Omental fat pad (tissue), 4 donors: ENCODE measurements at places on chromosomes 7 and 10.

DNA sequence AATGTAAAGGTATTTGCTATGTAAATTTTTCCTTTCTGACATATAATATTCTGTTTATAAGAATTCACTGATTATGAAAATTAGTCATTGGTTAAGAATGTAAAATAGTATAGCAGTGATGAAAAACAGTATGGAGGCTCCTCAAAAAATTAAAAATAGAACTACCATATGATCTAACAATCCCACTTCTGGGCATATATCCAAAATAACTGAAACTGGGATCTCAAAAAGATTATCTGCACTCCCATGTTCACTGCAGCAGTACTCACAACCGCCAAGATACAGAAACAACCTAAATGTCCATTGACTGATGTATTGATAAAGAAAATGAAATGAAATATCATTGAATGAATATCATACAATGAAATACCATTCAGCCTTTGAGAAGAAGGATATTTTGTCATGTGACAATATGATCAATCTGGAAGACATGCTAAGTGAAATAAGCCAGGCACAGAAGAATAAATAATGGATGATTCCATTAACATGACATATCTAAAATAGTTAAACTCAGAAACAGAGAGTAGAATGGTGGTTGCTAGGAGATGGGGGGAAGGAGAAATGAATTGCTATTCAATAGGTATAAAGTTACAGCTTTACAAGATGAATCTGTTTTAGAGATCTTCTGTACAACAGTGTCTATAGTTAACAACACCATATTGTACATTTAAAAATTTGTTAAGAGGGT, 14.0 kb downstream of the C10orf88 start:
- DNase-seq = no peak

DNA sequence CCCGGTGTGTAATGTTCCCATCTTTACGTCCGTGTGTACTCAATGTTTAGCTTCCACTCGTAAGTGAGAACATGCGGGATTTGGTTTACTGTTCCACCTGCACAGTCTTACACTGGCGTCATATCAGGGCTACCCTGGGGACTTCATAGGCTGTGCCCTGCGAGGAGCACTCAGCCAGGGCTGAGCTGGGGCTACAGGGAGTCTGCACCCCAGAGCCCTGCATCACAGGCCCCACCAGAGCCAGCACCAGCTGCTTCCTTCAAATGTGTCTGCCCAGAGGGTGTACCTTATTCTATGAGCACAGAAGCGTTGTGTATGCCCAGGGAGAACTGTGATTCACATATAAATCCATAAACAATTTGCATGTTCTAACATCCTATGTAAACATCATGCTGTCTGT, 277.1 kb downstream of the TCERG1L start:
- DNase-seq = no peak

DNA sequence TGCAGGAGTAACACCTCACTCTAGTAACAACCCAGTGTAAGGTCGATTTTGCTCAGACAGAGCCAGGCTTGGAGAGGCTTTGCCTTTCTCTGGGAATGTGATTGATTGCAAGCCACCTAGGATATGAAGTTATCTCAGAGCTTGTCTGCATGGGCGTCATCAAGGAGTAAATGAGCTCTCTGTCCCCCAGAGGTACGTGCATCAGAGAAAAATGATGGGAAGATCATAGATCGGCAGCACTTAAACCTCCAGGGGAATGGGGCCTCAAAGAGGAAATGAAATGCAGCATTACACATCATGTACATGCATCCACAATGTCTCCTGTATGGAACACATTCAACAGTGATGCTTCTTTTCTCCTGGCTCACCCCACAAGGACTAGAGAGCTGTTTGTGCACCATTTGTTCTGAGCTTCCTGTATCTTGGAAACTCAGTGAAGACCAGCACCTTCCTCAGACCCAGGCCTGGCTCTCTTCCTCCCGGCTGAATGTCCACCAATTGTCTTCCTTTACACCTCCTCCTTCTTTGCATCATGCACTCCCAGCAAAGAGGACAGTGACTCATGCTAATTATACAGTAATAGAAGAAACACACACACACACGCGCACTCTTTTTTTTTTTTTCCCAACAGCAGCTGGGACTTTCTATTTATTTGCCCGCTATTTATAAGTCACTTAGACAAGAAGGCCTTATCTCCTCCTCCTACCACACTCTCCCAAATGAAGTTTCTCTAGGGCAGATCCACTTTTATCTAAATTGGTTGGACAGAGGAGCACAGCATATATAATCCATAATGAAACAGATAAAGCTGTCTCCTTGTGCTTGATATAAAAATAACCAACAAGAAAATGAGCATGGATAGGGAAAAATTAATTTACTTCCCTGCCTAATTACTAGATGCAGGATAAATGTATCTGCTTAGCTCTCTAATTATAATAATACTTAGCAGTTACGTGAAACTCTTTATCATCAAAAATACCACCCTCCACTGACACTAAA, 990.7 kb downstream of the CCSER2 start:
- no peak for DNase-seq

DNA sequence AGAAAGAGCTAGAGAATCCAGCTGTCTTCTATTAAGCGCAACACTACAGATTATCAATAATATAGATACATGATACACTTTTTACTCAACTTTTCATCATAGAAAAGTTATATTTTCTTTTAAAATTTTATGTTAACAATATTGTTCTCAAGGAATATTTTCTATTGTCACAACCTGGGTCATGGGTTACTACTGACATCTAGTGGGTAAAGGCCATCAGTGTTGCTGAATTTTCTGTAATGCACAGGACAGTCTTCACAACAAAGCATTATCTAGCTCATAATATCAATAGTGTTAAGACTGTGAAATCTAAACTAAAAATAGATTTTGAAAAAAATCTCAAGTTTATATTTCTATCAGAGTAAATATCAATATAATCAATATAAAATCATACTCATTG, 209.8 kb downstream of the ZNF33B start:
- no peak for DNase-seq

- no peak for DNase-seq
Observed at GRCh38 chr10:72097448-72098300, 9.3 kb upstream of the SPOCK2 start.

DNA sequence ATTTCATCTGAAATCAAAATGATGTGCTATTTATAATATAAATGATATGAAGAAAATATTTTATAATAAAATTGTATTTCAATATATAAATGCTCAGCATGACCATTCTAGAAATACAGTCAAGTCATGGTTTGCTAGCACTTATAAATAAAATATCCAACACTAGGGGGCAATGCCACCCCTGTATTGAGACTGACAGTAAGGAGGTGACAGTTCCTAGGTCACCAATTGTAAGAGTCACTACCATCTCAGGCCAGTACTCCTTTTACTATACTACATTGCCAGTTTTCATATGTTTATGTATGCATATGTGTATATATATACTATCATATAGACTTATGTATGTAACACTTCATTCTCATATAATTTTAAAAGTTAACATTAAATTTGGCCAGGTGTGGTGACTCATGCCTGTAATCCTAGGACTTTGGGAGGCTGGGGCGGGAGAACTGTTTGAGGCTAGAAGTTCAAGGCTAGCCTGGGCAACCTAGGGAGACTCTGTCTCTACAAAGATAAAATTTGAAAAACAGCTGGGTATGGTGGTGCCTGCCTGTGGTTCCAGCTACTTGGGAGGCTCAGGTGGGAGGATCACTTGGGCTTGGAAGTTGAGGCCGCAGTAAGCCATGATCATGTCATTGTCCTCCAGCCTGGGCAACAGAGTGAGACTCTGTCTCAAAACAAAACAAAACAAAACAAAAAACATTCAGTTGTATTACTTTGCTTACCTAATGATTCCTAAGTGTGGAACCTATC, 2.4 kb upstream of the CNOT4 start:
- DNase-seq = no peak

GRCh38 chr7:12759151-12759550, 71.7 kb downstream of the ARL4A start:
- DNase-seq = no peak

DNA sequence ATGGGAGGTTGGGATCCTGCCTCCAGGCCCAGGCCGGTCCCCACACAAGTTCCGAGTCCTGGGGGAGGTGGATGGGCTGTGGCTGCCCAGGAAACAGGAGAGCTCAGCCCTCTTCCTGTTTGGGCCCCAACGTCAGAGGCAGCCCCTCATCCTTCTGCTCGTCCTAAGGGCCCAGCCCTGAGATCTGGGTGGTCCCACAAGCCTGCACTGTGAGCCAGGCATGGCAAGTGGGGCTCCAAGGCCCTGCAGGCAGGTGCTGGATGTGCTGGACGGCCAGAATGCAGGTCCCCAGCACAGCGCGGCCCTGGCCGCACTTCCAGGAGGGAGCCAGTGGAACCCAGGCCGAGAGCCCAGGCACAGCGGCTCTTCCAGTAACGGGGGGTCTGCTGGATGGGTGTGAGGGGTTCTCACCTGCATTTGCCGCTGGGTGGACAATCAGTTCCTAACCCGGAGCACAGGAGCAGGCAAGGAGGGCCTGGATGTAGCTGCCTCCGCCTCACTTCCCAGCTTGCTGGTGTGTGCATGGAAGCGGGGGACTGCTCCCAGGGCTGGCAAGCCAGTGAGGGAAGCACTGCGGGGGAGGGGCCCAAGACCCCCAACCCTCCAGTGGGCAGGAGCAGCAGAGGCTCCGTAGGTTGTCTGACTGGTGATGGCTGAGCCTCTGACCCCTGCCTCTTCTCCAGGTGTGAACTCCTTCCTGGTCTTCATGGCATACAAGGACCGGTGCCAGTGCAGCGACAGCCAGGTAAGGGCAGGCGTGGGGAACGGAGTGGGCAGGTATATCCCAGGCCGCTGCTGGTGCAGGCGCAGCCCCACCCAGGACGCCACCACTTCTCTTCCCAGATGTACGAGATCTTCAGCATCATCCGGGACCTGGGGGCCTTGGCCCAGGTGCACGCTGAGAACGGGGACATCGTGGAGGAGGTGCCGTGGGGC, 9.7 kb downstream of the DPYSL4 start:
- no peak for DNase-seq

DNA sequence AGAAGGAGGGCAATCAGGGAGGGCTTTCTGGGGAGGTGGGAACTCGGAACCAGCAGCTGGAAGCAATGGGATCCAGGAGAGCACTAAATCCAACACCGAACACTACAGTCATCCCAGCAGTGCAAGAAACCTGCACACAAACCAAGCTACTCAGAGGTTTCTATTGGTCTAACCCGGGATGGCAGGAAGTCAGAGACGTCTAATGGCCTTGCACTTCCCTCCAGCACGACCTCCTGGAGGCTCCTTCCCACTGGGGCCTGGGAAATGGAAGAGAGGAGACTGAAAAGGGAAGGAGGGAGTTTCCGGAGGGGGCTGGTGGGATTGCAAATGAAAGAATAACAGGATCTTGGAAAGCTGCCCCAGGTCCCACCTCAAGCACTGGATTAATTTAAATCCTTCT, 56.3 kb downstream of the TEX36 start:
- DNase-seq = no peak
